ENCODE measurements at places on chromosomes 2 and 18.

DNA sequence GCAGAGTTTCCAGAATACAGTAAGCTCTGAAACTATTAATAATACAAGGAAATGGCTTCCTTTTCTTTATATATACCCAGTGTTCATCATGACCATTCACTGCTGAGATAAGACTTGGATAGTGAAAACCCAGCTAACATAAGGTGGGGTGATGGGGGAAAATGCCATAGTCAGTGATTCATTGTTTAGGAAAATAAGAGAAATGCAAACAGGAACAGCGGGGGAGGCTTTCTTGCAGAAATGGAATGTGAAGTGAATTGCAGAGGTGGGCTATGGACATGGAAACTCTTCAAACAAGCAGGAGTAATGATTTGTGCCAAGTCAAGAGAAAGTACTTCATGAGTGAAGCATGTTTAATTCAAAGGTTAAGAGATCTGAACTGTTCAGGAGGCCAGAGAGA is 519.4 kb downstream of the TDRD15 start:
- DNase-seq: no peak

GRCh38 chr18:5973099-5973498 is 77.8 kb upstream of the TMEM200C start:
- DNase-seq: no peak

DNA sequence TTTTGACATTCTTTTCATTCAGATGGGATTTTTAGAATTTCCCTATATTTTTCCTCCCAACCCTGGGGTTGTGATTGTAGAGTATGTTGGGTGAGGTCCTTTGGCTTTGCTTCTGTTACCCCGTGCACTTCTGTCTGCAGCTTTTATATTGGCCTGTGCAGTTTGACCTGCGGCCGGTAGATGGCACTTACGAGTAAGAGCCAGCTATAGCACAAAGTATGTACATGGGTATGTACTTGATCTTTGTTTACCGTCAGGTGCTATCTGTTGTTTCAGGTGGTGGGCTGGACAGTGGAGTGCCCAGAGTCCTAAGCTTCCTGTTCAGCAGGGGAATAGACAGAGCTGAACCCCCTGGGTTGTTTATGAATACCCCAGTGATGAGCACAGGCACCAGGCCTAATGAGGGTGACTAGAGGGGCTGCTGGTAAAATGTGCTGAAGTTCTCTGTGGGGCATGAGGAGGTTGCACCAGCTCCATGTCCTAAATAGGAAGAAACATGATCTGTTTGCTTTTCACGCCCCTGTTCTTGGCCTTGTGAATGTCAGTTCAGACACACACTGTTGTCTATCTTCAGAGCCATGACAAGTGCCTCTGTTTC is 58.9 kb upstream of the THUMPD2 start:
- no peak for DNase-seq

DNA sequence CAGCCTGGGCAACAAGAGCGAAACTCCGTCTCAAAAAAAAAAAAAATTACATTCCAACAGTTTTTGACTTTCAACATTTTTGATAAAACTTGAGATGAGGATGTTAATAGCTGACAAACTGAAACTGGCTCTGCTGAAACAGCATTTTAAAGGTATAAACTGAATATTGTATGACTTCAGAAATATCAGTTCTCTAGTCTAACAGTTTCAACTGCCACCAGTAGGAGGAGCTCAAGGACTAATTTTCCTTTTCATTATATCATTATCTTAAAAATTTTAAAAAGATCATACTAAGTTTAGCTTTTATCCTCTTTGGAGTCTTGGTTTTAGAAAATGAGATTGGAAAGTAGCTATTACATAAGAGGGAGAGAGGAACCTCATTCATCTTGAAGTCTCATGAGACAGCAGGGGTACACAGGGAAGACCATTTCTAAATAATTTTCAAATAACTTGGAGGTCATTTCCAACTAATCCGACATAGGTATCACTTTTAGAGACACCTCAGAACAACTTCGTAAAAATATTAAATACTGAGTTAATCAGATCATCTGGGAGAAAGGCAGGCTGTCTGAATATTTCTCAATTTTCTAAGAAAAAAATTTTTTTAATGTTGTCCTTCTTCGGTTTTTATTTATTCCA is 37.6 kb upstream of the MCM6 start:
- DNase-seq: peak; percentile 28

- no peak for DNase-seq
These were observed 89.5 kb upstream of the NCK2 start for GRCh38 chr2:105655244-105655643.

DNA sequence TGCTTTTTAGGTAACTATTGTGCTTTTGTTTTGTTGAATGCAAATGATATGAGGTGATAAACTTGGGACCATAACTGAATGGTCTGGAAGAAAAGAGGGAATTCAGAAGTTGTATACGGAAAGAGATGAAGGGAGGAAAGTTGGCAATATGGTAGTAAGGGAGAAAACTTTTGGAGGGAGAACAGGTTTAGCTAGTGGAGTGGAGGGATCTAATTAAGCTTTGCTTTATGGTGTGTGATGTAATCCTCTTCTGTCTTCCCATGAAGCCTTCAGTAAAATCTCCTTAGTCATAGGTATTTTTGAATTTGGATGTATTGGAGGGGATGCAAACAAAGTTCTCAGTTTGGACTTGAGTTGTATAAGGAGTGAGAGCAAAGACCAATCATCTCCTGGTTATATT is 20.2 kb upstream of the RAB10 start:
- DNase-seq: no peak

- no peak for DNase-seq
These were observed 72.2 kb downstream of the GALNT14 start for GRCh38 chr2:31066086-31066485.

GRCh38 chr2:30569946-30570345 is 122.9 kb downstream of the LCLAT1 start:
- DNase-seq: peak; percentile 8

GRCh38 chr2:160205505-160205904 is 5.4 kb upstream of the ITGB6 start:
- peak; percentile 95 for DNase-seq

DNA sequence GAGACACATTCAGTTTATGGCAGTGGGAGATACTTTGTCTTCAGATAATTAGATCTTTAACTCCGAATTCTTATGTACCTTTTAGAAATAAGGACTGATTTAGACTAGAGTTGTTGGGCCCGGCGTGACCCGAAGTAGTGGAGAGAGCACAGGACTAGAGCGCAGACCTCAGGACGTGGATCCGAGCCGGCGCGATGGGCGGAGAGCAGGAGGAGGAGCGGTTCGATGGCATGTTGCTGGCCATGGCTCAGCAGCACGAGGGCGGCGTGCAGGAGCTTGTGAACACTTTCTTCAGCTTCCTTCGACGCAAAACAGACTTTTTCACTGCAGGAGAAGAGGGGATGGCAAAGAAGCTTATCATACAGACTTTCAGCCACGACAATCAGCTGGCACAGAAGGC is 54.5 kb downstream of the FMNL2 start:
- no peak for DNase-seq

DNA sequence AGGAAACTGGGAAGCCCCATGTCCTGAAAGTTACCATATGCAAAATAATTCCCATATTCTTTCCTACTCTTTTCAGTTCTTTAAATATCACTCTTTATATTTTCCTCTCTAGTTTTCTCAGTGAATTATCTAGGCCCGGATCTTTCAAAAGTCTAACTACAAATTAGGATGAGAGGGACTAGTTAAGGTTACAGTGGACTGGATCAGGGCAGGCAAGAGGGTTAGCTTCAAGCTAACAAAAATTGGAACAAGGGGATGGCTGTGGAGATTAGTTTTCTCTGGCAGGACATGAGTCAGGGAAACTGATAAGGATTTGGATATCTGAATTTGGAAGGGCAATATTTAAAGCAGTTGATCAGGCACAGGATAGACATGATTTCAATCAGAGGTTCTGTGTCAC is 30.4 kb upstream of the BBS5 start:
- DNase-seq: no peak

DNA sequence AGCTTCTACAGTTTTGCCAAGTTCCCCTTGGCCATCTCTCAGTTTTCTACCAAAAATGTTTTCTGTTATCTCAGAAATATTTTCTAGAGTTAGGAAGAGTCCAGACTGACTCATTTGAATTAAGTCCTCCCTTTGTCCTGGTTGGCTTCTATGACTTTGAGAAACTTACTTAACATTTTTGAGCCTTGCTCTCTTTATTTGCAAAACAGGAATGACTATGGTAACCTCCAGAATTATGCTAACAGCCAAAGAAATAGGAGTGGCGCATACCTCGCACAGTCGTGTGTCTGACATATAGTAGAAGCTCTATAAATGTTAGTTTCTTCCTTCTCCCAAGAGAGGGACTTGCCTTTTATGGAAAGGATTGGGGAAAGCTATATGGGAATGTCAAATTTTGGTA is 841.1 kb downstream of the TSN start:
- DNase-seq: no peak

- DNase-seq: no peak
These were observed 18.7 kb downstream of the CABLES1 start for GRCh38 chr18:23154030-23154429.

DNA sequence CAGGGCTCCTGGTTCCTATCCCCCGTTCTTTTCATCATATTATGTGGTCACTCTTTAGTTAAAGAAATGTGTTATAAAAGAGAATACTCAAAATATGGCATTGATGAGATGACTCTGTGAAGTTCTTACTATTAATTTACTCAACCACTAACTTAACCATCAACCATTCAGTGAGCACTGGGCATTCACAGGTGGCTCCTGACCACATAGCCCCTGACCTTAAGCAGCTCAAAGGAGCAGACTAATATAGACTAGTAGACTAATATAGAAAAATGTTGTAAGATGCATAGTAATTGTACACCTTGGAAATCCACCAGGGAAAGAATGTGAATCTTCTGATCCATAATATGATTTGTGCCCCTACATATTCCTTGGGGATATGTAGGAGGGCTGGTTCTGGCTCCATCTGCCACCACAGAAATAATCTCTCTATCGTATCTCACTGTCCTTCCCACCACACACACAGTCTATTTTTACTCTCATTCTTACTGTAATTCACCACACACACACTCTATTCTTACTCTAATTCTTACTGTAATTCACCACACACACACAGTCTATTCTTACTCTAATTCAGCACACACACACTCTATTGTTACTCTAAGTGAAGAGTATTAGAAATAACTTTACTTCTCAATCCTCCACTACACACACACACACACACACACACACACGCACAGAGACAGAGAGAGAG is 188.9 kb upstream of the ITGA4 start:
- no peak for DNase-seq

DNA sequence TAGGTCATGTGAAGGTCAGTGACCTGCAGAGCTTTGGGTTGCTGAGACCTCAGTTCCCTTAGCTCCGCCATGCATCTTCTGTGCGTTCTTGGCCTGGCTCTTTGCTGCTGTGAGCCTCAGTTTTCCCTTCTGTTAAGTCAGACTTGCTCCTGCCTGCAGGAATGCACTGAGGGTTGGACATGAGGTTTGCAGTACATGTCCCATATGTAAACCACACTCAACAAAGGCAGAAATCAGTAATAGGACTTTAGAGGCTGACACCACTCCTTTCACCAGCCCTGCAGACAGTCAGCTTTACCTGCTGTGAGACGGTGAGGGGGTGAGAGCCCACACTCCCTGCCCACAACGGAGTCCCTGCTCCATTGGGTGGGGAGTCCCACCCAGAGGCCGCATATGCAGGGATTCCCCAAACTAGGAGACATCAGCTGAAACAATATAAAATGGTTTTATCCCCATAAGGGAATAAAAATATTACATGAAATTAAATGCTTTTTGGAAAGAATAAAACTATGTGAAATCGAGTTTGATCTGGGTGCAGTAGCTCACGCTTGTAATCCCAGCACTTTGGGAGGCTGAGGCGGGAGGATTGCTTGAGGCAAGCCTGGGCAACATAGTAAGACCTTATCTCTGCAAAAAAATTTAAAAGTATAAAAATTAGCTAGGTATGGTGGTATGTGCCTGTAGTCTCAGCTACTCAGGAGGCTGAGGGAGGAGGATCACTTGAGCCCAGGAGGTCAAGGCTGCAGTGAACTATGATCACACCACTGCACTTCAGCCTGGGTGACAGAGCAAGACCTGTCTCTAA is 55.1 kb downstream of the MYO7B start:
- DNase-seq: no peak

- no peak for DNase-seq
These were observed 306.7 kb upstream of the POU3F3 start for GRCh38 chr2:104547221-104547620.

GRCh38 chr18:21548647-21549046 is 51.9 kb downstream of the ESCO1 start:
- DNase-seq: no peak

DNA sequence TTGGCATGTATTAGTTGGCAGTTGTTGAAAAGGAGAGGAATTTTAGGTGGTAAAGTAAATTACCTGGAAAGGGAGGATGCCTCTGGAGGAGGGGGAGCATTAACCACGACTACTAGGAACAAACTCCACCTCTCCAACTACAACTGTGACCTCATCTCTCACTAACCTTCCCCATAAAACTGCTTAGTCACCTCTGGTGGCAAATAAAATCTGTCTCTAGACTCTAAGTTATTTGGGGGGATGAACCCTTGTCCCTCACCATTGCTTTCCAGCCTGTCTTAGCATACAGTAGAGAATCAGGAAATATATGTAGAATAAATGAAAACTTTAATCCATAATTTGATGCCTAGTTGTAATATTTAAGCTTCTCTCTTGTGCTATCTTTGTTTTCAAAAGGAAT is 27.6 kb upstream of the MYO1B start:
- DNase-seq: peak; percentile 49

DNA sequence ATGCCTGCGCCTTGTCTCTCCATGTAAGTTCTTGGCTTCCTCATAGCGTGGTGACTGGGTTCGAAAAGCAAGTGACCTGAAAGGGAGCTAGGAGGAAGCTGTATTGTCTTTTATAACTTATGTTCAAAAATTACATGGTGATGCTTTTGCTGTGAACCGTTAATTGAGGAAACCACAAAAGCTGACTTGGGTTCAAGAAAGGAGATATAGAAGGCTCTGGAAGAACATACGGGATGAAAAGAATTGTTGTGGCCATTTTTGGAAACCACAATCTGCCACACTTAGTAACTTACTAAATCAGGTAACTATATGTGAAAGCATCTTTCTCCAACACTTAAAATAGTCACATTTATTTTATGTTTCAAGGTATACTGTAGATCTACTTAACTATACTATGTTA is 177.0 kb upstream of the RBMS1 start:
- DNase-seq: no peak

- DNase-seq: no peak
These were observed 22.3 kb downstream of the KLF7 start for GRCh38 chr2:207143215-207144172.

DNA sequence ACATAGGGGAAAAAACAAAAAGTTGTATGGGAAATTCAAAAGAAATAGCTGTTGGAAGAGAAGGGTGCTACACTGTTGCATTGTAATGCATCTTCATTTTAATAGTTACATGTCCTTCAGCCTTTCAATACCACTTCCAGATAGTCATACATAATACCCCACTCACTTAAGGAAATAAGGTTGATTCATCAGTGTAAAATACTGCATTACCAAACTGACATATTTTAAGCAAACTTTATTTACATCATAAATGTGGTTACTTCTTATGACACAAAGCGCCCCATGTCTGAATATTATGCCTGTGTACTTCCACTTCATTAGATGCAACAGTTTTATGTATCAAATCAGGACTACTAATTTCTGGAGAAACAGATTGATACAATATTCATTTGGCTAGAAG is 4.5 kb downstream of the RBMS1 start:
- peak; percentile 44 for DNase-seq

Measured in HS-5 (cell line).